ENCODE measurements at places on chromosomes 3 and 15.

GRCh38 chr15:47764666-47765065 is 47.4 kb downstream of the SEMA6D start:
- H3K4me3 ChIP-seq, result no peak overlapping the region
- no peaks in the 10 kb centered on the region for H3K4me1 ChIP-seq
- no peaks in the 10 kb centered on the region for H3K27me3 ChIP-seq
- no peaks in the 10 kb centered on the region for H3K36me3 ChIP-seq
- H3K27ac ChIP-seq, result no peak overlapping the region
- DNase-seq, result no peak

DNA sequence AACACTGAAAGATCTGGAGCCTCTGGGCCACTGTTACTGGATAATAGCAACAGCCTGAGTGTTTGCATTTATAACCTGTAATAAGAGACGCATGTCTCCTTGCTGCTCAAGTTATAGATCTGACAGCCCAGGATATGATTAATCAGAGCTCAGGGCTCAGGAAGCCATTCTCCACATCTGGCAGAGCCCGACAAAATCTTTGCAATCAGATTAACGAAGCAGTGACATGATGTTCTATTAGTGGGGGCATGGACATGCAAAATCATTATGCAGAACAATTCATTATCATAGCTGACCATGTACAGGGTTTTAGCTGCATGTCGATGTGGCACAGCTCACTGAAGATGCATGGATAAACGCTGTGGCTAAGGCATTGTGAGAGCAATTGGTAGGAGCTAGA is 730.3 kb downstream of the ZNF385D start:
- DNase-seq, result no peak
- no peak overlapping the region for H3K27ac ChIP-seq
- H3K4me1 ChIP-seq, result no peaks in the 10 kb centered on the region
- no peaks in the 10 kb centered on the region for H3K27me3 ChIP-seq
- H3K4me3 ChIP-seq, result no peak overlapping the region
- no peaks in the 10 kb centered on the region for H3K36me3 ChIP-seq

DNA sequence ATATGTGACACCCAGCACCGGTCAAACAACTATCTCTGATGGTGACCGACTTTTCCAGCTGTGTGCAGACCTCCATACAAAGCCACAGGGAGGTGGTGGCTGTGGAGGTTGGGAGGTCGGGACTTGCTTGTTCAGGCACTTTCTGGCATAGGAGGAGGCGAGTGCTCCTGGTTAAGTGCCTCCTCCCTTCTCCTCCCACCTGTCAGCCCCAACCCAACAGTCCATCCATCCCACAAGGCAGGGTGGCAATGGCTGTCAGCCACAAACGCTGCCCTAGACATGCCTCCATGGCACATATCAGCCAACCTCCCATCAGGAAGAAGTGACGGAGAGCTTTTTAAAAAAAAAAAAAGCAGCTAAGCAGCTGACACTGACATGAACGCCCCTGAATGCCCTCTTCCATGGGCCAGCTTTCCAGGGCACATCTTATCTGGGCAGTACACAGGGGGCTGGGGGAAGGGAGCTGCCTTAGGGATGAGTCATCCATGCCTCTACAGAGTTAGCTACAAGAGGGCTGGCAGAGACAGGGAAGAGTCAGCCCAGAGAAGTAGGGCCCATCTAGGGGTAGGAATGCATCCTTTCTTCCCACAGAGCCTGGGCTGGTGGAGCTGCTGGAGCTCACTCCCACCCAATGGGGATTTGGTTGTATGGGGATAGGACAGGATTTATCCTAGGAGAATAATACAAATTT is 41.2 kb downstream of the CCDC12 start:
- DNase-seq, result no peak
- H3K27ac ChIP-seq, result peak overlapping the region; percentile 64
- H3K36me3 ChIP-seq, result peaks cover 7% of the 10 kb centered on the region
- H3K27me3 ChIP-seq, result no peaks in the 10 kb centered on the region
- no peak overlapping the region for H3K4me3 ChIP-seq

- DNase-seq, result no peak
- H3K27me3 ChIP-seq, result no peaks in the 10 kb centered on the region
- no peaks in the 10 kb centered on the region for H3K36me3 ChIP-seq
- H3K27ac ChIP-seq, result no peak overlapping the region
These were observed 260.7 kb downstream of the ULK4 start for GRCh38 chr3:41701191-41701698.

DNA sequence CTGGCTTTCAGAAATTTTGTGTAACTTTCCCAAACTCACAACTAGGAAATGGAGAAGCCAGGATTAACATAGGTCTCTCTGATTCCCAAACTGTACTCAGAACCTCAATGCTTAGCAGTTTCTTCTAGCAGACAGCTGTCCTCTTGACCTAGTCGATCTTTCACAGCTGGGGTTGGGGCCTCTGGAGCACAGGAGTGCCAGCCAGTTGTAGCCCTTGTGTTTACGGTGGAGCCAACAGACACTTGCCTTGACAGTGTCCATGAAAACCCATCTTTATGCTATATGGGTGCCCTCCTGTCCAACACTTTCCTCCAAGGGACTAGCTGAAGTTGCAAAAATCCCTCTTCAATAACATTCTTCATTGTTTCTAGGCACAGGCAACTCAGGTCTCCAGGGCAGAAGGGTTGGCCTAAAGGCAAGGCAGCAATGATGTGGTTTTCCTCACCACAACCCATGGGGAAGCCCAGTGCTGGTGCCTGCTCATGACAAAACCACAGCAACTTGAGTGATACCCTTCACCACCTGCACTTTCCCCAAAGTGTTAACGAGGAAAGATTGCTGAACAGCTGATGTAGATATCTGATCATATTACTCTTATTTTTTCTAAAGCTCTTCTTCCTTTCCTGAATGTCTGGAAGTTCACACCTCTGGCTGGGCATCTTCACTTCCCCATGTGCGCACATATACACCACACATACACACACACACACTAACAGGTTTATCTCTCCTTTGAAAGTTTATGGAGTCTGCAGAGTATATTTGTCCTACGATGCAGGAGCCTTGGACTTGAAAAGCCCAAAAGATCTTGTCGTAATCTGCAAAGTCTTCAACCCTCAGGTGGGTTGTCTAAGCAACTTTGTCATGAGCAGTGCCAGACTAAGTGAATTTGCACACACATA is 11.0 kb upstream of the KNG1 start:
- H3K36me3 ChIP-seq, result no peaks in the 10 kb centered on the region
- no peaks in the 10 kb centered on the region for H3K4me1 ChIP-seq
- DNase-seq, result no peak

DNA sequence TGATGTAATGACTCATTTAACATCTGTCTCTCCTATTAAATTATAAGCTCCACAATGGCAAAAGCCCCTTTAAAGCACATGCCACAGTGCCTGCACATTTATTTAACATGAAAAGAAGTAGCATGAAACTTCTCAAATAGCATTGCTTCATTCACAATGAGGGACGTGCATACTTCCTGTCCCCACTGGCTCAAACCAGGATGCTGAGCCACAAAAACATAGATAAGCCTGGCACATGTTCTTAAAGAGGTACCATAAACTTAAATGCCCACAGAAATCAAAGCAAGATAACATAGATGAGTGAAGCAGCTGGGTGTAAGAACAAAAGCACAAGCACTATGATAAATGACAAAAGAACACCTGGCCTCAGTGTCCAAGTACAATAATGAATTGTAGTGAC is 3.8 kb downstream of the TP53BP1 start:
- H3K36me3 ChIP-seq, result peaks cover 2% of the 10 kb centered on the region
- H3K4me1 ChIP-seq, result no peaks in the 10 kb centered on the region
- no peaks in the 10 kb centered on the region for H3K27me3 ChIP-seq
- no peak for DNase-seq

GRCh38 chr3:109117939-109118338 is at the start of gene MORC1:
MORC1 (minus strand) TSS chr3:109118134; CDS start chr3:109118059, 75 bp downstream.
- H3K27me3 ChIP-seq, result no peaks in the 10 kb centered on the region
- peaks cover 4% of the 10 kb centered on the region for H3K4me1 ChIP-seq
- H3K27ac ChIP-seq, result no peak within 1 kb of the TSS
- no peaks in the 10 kb centered on the region for H3K36me3 ChIP-seq

- DNase-seq, result no peak
- no peaks in the 10 kb centered on the region for H3K27me3 ChIP-seq
- no peak overlapping the region for H3K4me3 ChIP-seq
These were observed 32.2 kb downstream of the GPR176 start for GRCh38 chr15:39887832-39888231.

DNA sequence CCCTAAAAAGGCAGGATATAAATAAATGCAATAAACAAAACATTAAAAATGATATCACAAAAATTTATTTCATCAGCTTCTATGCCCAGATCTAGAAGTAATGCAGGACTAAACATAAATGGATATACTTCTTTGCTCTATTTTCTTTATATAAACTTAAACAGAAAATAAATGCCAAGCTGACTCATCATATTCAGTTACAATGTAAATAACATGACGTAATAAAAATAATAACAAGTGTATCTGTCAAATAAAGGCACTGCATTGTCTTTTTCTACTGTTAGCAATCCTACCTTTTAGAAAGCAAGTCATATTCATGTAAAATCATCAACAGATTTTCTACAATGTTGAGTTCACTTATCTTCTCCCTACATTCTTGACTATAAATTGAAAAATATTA is 61.6 kb downstream of the NEK10 start:
- no peak for DNase-seq
- H3K36me3 ChIP-seq, result no peaks in the 10 kb centered on the region
- H3K4me3 ChIP-seq, result no peak overlapping the region
- H3K27me3 ChIP-seq, result no peaks in the 10 kb centered on the region
- no peaks in the 10 kb centered on the region for H3K4me1 ChIP-seq

- H3K27me3 ChIP-seq, result no peaks in the 10 kb centered on the region
- DNase-seq, result no peak
- no peaks in the 10 kb centered on the region for H3K36me3 ChIP-seq
- H3K27ac ChIP-seq, result no peak overlapping the region
- no peaks in the 10 kb centered on the region for H3K4me1 ChIP-seq
These were observed 417.7 kb upstream of the CFAP20DC start for GRCh38 chr3:59467476-59467875.

- H3K4me1 ChIP-seq, result no peaks in the 10 kb centered on the region
- no peaks in the 10 kb centered on the region for H3K36me3 ChIP-seq
- no peak overlapping the region for H3K4me3 ChIP-seq
- no peak overlapping the region for H3K27ac ChIP-seq
These were observed 111.0 kb downstream of the ADAMTS17 start for GRCh38 chr15:100230784-100231183.

DNA sequence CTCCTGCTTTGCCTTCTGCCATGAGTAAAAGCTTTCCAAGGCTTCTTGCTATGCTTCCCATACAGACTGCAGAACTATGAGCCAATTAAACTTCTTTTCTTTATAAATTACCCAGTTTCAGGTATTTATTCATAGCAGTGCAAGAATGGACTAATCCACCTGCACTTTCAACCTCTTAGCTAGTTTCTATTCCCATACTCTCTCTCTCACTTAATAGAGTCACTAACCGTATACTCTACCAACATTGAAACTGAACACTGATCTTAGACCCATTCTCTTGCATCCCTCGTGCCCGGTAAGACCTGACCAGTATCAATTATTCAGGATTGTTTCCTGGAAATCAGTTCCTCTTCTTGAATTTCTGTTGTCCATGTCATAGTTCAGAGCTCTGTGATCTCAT is 92.7 kb upstream of the TMC3 start:
- H3K4me1 ChIP-seq, result no peaks in the 10 kb centered on the region
- no peaks in the 10 kb centered on the region for H3K27me3 ChIP-seq
- H3K36me3 ChIP-seq, result no peaks in the 10 kb centered on the region
- H3K27ac ChIP-seq, result no peak overlapping the region
- H3K4me3 ChIP-seq, result no peak overlapping the region

GRCh38 chr3:184711493-184712247 is at the start of gene MAGEF1:
MAGEF1 (minus strand) TSS chr3:184712064; CDS start chr3:184711821, 243 bp downstream.
- H3K36me3 ChIP-seq, result no peaks in the 10 kb centered on the region
- peaks cover 16% of the 10 kb centered on the region for H3K4me1 ChIP-seq
- peak within 1 kb of the TSS; percentile 97 for H3K27ac ChIP-seq
- peak within 1 kb of the TSS; percentile 96 for H3K4me3 ChIP-seq
- H3K27me3 ChIP-seq, result no peaks in the 10 kb centered on the region

DNA sequence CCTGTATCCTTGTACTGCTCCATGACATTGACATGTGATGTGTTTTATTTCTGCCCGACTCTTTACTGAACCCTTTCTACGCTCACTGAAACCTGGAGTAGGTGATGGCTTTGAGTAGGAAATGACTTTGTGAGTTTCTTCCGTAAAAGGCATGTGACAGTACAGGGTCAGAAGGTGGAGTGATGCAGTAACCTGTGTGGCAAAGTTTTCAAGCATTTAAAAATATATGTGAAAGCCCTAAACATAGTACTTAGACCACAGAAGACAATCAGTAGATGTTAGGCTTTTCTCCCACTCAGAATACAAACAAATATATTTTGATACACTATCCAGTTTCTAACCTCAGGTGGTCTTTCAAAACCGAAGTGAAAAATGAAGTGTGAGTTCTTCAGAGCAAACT is 31.3 kb upstream of the SACM1L start:
- H3K36me3 ChIP-seq, result no peaks in the 10 kb centered on the region
- no peak for DNase-seq
- H3K27me3 ChIP-seq, result no peaks in the 10 kb centered on the region
- peaks cover 4% of the 10 kb centered on the region for H3K4me1 ChIP-seq

DNA sequence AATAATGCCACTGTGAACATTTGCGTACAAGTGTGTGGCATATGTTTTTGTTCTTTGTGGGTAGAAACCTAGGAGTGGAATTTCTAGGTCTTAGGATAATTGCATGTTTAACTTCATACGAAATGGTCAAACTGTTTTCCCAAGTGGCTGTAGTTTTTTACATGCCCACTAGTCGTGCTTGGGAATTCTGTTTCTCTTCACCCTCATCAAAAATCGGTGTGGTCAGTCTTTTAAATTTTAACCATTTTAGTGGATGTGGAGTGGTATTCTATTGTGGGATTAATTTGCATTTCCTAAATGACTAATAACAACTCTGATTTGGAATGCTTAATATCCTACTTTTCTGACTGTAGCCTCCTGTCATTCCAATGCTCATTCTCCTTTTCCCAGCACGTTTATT is 27.6 kb downstream of the ZFAND6 start:
- H3K27me3 ChIP-seq, result no peaks in the 10 kb centered on the region
- no peak overlapping the region for H3K27ac ChIP-seq
- no peak for DNase-seq
- no peaks in the 10 kb centered on the region for H3K36me3 ChIP-seq

GRCh38 chr3:85474241-85474640 is 515.5 kb downstream of the CADM2 start:
- no peaks in the 10 kb centered on the region for H3K4me1 ChIP-seq
- no peak overlapping the region for H3K4me3 ChIP-seq

DNA sequence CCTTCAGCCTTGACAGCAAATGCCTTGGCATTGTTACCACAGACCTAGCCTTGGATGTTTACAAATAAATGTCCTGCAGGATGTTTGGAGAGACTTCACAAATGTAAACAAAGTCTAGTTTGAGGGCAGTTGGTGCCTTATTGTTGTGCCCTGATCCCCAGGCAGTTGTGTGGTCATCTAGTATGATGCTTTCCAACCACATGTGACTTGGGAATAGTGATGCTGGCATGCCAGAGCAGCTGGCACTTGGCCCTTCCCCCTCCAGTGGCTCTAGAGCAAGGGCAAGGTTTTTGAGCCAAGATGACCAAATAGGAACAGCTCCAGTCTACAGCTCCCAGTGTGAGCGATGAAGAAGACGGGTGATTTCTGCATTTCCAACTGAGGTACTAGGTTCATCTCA is 258.2 kb downstream of the ADAMTS17 start:
- H3K36me3 ChIP-seq, result no peaks in the 10 kb centered on the region
- no peaks in the 10 kb centered on the region for H3K27me3 ChIP-seq
- DNase-seq, result no peak

All from liver (tissue), 10 donors.